LNCaP clone FGC (cell line): ENCODE measurements at places on chromosomes 4 and X.

- DNase-seq: no peak
Observed at GRCh38 chrX:113726009-113726408, 857.9 kb upstream of the HTR2C start.

- no peak for DNase-seq
Observed at GRCh38 chrX:133838761-133839676, 146.4 kb downstream of the GPC3 start.

- no peak for DNase-seq
Observed at GRCh38 chr4:183863155-183863825, 41.8 kb upstream of the STOX2 start.

GRCh38 chr4:74441744-74442143 is 3.2 kb upstream of the AREG start:
- DNase-seq: no peak

- no peak for DNase-seq
Observed at GRCh38 chrX:46683048-46683447, 75.9 kb downstream of the SLC9A7 start.

- no peak for DNase-seq
Observed at GRCh38 chr4:82033862-82034261, 339.9 kb downstream of the HNRNPD start.

DNA sequence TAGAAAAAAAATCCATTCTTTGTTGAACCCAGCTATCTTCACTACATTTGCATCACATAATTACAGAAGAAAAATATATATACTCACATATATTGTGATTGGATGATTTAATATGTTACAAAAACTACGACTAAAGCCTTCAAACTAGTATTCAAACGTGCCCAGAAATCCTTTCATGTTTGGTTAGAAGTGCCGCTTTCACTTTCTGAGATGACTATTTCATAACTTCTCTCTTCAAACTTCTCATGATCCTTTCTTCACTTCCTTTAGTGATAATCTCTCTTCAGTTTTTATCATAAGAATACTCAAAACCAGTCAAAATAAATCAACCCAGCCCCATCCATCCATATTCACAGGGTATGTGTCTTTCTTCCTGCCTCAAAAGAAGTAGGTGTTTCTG is 50.8 kb upstream of the NAF1 start:
- no peak for DNase-seq

GRCh38 chr4:111712093-111712677 is 433.1 kb upstream of the FAM241A start:
- no peak for DNase-seq

DNA sequence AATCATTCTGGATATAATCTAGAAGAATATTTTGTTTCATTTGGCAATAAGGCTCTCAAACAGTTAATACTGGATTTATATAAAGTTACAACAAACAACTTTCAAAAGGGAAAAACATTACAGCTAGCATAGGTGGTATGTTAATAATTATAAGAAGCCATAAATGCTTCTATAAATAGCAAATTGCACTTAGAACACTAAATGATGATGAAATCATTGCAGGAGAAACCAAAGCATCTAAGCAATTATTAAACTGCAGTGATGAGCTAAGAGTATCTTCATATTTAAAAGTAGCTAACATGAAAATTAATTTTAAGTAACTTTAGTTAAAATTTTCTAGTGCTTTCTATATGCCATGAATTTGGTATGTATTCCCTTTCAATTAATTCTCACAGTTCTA is 189.5 kb downstream of the CENPC start:
- DNase-seq: no peak

DNA sequence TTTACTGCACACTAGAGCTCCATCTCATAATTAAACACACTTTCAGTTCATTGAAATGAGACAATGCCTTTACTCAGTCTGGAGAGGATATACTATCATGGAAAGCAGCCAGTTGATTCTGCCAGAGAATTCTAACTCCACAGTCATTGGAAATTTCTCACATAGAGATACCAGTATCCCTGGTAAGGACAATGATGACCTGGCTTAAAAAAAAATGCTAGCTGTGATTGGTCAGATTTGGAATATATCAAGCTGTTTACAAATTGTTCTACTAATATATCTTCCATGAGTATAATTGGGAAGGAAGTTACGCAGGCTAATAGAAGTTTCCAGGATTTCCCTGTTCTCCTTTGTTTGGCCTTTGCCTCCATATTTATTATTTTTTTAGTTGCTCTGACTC is 34.5 kb upstream of the TLL1 start:
- no peak for DNase-seq

GRCh38 chr4:178426871-178427270 is 984.6 kb upstream of the AGA start:
- no peak for DNase-seq

- no peak for DNase-seq
Observed at GRCh38 chr4:151715881-151716280, 44.9 kb downstream of the GATB start.

DNA sequence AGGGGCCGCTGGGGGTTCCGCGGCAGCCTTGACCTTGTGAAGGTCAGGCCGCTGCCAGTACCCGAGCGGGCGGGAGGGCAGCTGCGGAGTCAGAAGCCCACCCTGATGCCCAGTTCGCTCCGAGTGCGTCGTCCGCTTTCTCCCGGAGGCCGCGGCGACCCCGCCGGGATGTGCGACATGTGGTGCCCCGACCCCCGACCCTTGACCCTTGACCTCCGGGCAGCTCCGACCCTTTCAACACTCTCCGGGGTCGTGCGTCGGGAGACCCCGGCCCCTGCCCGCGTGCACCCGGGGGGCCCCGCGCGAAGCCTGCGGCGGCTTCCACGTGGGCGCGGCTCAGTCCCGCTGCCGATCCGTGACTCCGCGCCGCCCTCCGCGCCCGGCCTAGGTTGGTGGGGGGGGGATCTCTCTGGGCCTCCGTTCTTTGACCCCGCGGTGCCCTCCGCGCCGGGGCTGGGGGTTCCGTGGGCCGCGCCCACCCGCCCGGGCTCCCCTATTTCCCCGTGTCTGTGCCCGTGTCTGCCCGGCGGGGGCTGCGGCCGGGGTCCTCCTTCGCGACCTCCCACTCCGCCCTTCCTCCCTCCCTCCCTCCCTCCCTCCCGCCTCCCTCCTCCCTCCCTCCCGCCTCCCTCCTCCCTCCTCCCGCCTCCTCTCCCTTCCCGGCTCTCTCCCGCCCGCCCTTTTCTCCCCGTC is 609 bp upstream of the SLC25A6 start:
- no peak for DNase-seq

DNA sequence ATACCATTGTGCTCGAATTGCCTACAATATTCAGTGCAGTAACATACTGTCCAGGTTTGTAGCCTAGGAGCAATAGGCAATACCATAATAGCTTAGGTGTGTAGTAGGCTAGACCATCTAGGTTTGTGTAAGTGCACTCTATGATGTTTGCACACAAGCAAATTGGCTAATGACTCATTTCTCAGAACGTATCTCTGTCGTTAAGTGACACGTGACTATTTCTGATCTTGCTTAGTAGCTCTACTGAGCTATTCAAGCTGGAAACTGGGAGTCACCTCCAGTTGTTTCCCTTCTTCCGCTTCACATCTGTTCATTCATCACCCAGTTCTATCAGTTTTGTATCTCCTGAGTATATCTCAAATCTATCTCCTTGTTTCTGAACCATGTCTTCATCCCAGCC is 86.1 kb downstream of the HNRNPD start:
- no peak for DNase-seq

GRCh38 chr4:73832651-73833237 is 3.7 kb upstream of the CXCL6 start:
- no peak for DNase-seq

DNA sequence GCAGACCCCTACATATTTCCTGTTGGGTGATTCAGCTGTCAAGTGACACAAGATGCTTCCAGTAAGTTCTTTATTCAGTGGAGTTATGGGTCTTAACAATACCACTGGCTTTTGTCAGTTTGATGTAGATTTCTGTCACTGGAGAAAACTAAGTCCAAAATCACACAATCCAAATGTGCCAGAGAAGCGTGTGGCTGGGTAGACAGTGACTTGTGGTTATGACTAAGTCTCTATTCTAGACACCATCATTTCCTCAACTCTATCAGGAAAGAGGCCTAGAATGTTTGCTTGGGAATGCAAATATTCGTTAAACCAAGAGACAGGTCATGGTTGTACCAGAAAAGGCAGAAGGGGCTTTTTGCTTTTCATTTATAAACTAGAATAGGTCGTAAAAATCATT is 54.4 kb upstream of the HS3ST1 start:
- DNase-seq: no peak

- peak; percentile 25 for DNase-seq
Observed at GRCh38 chr4:174156239-174156826, 127.1 kb downstream of the FBXO8 start.

DNA sequence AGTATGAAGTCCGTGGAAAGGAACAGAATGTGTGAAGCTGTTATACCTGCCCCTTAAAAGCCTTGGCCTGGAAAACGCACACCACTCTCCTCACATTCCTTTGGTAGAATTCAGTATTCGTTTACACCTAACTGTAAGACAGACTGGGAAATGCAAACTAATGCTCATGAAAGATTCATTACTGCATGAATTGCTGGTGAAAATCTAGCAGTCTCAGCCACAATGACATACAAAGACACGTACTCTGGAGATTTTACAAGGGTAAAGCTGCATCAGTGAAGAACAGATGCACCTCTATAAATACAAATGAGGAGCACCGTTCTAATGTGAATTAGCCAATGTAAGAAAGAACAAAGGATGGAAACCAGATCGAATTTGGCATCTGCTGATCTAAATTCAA is 2051.3 kb downstream of the PCDH7 start:
- no peak for DNase-seq

GRCh38 chr4:175062183-175062592 is 144.0 kb downstream of the ADAM29 start:
- DNase-seq: no peak

GRCh38 chrX:17031827-17032226 is 85.4 kb downstream of the REPS2 start:
- no peak for DNase-seq

GRCh38 chr4:150385606-150386005 is 196.3 kb upstream of the MAB21L2 start:
- DNase-seq: no peak

DNA sequence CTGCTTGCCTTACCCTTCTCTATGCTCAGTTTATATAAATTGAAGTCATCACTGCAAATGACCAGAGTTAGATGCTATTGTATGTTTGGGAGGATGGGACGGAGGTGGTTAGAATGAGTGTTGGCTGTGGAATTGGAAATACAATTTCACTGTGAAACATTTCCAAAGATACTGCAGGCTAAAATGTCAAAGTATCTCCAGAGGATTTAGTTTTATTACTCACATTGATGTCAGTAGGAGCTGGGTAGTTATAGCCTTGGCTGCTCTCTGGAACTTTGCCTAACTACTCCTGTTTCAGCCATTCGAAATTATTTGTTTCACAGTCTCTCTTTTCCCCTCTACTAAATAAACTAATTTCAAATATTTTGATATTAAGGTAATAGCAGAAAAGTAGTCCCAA is 92.6 kb upstream of the PPP3CA start:
- no peak for DNase-seq
